Right lung (tissue), 10 donors: ENCODE measurements at places on chromosomes 1 and 21. TPM values are rescaled to one million over a fixed set of nuclear protein-coding genes. Genes with fewer than 3 reads are reported as not detected.

DNA sequence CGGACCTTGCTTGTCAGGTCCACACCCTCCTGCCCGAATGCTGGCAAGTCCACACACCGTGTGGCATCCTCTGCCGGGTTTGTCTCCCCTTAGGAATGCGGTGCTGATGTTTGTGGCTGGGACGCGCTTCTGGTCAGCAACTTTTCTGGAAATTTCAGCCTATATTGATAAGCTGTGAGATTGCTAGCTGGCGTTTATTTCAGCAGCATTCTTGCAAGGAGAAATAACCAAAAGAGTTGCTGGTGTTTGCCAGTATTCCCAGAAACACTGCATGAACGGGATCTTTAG lies 601 bp downstream of the CEPT1 start:
- no peak for DNase-seq

GRCh38 chr1:154989195-154989860 lies 4.1 kb upstream of the LENEP start:
- DNase-seq: no peak

DNA sequence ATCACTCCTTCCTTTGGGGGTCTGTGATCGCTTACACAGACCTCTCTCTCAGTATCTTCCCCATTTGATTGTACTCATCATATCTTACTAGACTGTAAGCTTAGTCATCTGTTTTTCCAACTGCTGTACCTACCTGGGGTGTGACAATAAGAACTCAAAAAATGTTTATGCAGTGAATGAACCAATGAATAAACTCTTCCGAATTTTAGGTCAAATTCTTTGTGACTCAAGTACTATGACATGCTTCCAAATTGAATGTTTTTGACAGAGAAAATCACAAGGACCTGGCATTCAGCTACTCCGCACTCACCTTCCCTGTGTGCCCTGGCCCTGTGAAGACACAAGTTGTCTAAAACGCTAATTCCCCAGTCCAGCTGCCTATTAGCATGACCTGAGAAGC lies 42.1 kb downstream of the TMCO4 start:
- no peak for DNase-seq

DNA sequence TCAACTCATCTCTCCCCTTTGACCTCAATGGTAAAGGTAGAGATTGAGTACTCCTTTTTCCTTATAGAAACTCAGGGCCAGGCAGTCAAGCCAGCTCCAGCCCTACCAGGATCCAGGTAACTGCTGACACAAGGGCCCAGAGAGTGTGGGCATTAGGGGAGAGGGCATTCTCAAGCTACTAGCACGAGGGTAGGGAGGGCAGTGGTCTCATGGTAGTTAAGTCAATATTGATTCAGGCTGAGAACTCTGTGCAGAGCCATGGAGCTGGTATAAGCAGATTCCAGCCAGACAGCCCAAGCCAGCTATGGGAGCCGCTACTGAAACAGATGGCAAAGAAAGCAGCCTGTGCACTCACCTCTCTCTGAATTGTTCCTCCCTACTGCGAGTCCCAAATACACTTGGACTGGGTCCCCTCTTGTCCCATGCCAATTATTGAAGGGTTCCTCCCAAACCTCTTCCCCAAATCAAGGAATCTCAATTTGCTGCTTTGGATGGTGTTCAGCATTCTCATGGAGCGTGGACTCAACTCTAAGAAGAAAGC lies 2.8 kb downstream of the PI4KB start:
- peak; percentile 37 for DNase-seq

GRCh38 chr1:81799939-81800694 lies 617 bp upstream of the ADGRL2 start:
- peak; percentile 79 for DNase-seq

GRCh38 chr21:44908908-44909307 lies 11.8 kb downstream of the ITGB2 start:
- DNase-seq: no peak

DNA sequence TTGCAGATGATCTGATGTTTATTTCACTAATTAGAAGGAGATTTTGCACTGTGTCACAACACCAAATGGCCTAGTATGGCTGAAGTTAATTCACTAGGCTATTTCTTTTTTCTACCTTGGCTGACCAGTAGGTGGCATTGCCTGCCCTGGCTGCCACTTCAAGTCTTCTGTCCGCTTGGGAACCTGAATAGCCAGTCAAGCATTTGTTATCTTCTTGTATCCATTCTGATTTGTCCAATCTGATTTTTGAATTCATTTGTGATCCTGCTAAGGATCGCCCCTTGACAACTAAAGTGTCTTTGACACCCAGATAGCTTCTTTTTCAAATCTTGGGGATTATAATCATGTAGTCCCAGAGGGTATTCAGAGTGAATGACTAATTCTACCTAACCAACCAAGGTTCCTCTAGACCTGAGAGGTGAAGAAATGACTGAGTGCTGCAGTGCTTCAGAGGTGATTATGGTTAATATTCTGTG lies 99.4 kb downstream of the GIPC2 start:
- peak; percentile 26 for DNase-seq

DNA sequence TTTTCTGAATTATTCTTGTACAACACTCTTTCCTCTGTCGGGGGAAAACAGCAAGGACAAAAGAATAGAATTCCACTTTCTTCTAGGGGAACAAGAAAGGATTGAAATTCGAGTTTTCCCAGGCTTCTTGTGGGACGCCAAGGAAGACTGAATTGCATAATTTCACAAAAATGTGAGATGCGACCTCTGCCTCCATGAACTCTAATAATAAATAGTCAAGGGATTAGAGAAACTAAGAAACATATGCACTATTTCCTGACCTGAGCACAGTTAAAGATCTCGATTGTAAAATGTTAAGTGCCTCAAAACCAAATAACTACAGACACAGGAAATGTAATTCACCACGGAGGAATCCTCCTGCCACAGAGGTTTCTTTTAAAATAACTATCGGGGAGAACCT lies 117.3 kb upstream of the MARK1 start:
- DNase-seq: no peak

DNA sequence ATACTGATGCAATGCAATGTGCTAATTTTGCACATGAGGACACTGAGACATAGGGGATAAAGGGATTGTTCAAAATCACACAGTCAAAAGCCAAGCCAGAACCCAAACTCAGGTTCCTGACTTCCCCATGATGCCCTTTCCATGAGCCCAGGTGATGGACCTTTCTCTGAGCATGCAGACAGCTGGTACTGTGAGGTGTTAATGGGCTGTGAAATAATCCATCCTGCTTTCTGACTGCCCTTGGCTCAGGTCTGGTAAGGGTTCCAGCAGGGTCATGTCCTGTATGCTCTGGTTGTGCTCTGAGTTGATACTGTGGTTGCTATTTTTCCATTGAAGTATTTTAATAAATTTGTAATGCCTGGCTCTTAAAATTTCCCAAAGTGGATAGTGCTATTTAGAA lies 50.0 kb downstream of the CNIH3 start:
- DNase-seq: no peak

DNA sequence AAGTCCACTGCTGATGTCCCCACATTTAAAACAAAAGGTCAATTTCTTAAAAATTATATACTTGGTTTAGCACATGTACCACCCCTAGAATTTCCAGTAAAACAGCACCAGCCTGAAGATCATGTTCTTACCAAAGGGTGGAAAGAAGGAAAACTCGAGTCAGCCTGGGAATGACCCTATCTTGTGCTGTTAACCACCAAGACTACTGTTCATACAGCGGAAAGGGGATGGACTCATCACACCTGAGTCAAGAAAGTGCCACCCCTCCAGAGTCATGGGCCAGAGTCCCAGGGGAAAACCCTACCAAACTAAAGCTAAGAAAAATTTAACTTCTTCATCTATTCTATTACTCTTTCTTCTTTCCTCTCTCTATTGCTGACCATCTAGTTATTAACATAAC lies 113.6 kb upstream of the PPM1J start:
- DNase-seq: no peak

- DNase-seq: no peak
Observed at GRCh38 chr1:168348146-168348709, 67.6 kb downstream of the TBX19 start.

- no peak for DNase-seq
Observed at GRCh38 chr1:219753914-219754313, 141.0 kb upstream of the ZC3H11B start.

DNA sequence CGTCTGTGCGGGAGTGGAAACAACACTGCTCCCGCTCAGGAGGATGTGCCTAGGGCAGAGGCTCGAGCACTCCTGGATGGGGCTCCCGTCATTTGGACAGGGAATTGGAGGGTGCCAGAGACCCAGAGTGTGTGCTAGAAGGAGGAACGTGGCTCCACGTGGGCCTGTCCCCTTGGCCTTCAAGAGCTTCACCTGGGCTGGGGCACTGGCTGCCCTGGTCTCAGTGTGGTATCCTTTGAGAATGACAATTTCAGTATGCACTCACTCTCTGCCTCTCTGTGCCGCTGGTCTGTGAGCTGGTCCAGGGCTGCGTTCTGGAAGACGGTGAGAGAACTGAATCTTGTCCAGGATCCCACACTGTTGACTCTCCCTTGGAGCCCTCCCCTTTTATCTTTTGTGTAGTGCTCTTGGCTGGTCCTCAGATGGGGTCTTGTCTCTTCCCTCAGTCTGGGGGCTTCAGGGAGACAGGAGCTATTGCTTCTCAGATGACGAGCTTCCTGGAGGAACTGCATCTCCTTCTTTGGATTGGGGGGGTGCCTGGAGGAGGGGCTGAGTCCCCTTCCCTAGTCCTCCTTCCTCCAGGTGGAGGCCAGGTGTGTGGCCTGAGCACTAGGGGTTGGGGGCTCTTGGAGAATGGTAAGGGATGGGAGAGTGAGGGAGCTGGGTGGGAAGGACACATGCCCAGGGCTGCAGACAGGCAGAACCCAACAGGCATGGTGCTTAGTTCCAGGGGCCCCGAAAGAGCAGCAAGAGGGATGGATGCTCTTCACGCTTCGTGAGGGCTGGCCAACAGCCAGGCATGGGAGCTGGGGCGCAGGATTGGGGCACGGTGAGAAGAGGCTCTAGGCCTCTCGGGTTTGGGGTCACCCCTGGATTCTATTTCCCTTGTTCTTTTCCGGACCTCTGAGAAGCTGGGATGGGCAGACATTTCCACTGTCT lies 14.8 kb upstream of the ETV3L start:
- no peak for DNase-seq

GRCh38 chr1:158080066-158080465 lies 86.6 kb downstream of the KIRREL1 start:
- no peak for DNase-seq

The SMPDL3B gene
- polyA plus RNA-seq: 11.4 TPM

The TPM3 gene
- 239 TPM for polyA plus RNA-seq

The LHX4 gene
- polyA plus RNA-seq: 3.6 TPM

The RYR2 gene
- 6.8 TPM for polyA plus RNA-seq

The RHCE gene
- 1.4 TPM for polyA plus RNA-seq
